Psoas muscle (tissue), 8 donors: ENCODE measurements at places on chromosomes 1 and 21. TPM values are rescaled to one million over a fixed set of nuclear protein-coding genes. Genes with fewer than 3 reads are reported as not detected.

DNA sequence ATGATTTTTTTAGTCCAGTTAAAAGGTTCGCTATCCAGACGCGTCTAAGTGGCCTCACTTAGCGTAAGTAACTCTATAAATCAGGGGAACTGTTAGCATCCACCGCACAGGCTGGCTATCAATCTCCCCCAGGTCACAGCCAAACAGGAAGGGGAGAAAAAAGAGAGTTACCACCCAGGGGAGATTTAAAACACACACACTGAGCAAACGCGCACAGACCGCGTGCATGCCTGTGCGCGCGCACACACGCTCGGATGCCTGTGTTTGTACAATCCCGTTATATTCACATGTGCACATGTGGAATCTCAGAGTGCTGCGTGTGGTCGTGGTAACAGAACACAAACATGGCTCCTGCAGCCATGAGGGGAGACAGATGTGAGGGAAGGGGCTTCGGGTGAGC, 125.4 kb downstream of the CASZ1 start:
- no peak for DNase-seq

DNA sequence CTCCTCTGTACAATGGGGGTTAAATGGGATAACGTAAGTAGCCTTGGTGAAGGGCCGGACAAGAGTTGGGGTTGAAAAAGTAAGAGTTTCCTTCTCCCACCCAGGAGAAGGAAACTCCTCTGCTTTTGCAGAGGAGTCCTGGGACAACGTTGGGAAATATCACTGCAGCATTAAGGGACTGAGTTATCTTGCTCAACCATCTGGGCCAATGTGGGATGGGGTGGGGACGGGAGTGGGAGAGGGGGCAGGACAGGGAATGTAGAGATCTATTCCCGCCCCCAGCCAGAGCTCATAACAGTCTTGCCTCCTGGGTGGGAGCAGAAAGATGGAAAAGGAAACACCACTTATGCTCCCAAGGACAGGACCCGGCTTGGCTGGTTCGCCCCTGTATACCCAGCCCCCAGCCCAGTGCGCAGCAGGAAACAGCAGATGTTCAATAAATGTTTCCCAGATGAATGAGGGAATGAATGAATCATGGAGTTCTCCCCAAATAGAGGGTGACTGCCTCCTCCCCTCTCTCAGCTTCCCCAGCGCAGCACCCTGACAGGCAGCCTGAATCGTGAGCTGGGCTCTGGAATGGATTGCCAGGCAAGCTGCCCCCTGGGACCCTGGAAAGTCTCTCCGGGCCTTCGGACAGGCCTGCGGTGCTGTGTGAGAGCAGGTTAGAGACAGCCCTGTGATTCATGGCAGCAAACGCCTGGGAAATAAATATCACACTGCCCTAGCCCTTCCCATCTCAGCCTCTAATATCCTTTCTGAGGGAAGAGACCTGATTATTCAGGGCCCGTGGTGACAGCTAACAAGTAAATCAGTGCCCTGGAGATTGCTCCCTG, 24.8 kb downstream of the FBXO2 start:
- no peak for DNase-seq

GRCh38 chr1:163231385-163231784, 28.7 kb upstream of the RGS5 start:
- no peak for DNase-seq

Gene SLC9C2
- polyA plus RNA-seq, result not detected

DNA sequence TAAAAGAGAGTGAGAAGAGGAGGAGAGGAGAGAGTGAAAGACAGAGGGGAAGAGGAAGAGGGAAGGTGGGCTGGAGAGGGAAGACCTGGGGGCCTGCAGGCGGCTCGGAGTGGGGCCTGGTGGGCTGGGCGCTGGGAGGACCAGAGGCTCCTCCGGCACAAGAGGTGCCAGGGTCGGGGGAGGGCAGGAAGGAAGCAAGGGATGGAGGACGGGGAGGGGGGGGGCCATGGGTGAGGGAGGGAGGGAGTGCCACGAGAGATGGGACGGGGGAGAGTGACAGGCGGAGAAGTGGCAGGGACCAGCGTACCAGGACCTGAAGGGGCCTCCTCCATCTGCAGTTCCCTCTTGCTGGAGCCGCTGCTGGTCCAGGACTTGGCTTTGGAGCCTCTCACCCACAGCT, 87.7 kb downstream of the CASZ1 start:
- no peak for DNase-seq

DNA sequence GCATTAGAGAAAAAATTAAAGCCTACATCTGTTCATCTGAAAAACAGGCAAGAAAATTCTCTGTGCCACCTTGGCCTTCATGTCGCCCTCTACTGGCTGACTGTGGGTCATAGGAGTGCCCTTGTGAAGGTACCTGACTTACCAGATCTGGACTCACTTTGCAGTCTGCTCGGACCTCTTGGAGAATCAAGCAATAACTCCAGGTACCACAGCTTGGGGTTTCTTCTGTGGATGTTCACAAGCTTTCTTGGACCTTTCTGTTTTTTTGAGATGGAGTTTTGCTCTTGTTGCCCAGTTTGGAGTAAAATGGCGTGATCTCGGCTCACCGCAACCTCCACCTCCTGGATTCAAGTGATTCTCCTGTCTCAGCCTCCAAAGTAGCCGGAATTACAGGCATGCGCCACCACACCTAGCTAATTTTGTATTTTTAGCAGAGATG, 2.4 kb upstream of the PRAMEF18 start:
- DNase-seq, result no peak

GRCh38 chr1:189121941-189122340, 1355.7 kb downstream of the BRINP3 start:
- no peak for DNase-seq

DNA sequence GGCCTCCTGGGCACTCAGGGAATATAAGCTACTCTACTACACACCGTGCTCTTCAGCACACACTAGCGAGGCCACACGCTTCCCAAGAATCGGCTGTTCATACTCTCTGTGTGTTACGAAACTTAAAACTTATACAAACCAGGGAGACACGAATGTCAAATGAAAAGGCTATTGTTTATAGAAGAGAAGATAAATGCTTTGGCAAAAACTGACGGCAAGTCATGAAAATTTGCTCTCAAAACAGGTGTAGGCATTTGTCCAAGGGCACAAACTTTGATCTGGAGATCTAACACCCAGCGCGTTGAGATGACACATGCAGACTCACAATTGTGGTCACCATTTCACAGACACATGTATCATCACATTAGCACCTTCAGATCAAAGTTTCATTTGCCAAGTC, 46.1 kb downstream of the USP48 start:
- DNase-seq, result no peak

- no peak for DNase-seq
These were observed 46.0 kb upstream of the PLA2G4A start for GRCh38 chr1:186782791-186783190.

DNA sequence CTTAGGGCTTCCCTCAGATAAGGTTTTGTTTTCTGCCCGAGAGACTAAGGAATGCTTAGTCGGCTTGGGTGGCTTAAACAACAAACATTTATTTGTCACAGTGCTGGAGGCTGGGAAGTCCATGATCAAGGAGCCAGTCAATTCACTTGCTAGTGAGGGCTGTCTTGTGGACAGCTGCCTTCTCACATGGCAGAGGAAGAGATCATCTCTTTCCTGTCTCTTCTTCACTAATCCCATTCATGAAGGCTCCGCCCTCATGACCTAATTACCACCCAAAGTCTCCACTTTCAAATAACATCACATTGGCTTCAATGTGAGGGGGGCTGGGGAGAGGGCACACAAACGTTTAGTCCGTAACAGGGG, 50.5 kb upstream of the IL12RB2 start:
- no peak for DNase-seq

- DNase-seq, result no peak
These were observed 4.5 kb downstream of the TMEM125 start for GRCh38 chr1:43274125-43274803.

- no peak for DNase-seq
These were observed 14.5 kb downstream of the AGRN start for GRCh38 chr1:1034439-1034781.

Gene ZNF648
- polyA plus RNA-seq, result not detected

GRCh38 chr1:243528459-243529121, 272.7 kb downstream of the SDCCAG8 start:
- no peak for DNase-seq

- DNase-seq, result no peak
These were observed 360.9 kb downstream of the RRAGC start for GRCh38 chr1:38498686-38499085.

DNA sequence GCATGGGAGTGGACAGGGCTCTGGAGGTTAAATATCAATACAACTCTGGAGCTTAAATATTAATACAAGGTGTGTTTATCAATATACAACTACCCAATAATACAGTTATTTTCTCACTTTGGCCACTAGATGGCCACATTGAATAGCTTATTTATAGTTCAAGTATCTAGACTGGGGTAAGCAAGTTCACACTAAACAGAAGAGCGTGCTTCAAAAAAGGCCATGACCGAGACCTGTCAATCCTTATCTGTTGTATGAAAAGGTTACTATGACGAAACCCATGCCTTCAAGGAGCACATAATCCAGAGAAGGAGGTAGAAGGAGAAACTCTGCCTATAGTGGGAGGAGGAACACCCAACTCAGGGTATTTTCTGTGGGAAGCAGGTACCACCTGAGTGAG, 29.1 kb downstream of the CHML start:
- no peak for DNase-seq

Gene TSPEAR
- polyA plus RNA-seq, result not detected

DNA sequence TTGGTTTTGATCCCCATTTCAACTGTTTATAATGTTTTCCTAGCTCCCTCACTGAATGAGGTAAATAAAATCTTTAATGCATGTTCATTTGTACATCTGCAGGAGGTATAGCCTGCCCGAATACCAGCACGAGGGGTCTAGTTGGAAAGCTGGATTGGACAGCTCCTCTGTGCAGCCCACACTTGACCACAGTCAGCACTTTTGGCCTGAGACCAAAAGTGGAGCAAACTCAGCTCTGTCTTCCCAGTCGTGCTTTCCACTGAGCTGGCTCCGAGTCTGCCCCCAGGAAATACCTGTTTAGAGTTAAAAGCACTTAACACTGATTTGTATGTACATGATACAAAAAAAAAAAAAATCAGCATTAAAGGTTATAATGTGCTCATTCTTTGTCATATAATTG, 224.4 kb downstream of the DSCAM start:
- DNase-seq, result no peak

GRCh38 chr1:5721634-5722215, 270.5 kb downstream of the NPHP4 start:
- DNase-seq, result no peak

- no peak for DNase-seq
These were observed 223.6 kb upstream of the JUN start for GRCh38 chr1:59007429-59007819.

DNA sequence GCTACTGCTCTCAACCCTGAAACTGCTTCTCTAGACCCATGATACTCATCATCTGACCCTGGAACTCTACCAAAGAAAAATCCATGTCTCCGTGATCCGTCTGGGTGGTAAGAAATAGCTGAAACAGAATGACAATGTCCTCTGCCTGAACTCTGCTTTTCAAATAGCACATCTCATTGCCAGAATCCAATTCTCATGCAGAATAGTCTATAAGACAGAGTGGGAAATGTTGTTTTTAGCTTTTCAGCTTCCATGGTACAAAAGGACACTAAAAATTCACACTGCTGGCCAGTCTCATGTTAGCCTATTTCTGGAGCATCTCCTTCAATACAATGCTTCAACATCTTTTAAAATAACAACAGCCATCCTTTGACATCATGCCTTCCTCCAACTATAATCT, 1355.8 kb upstream of the PRMT6 start:
- no peak for DNase-seq

Gene LORICRIN
- 0.06 TPM for polyA plus RNA-seq

Gene GPR161
- polyA plus RNA-seq, result 0.46 TPM

Gene AKR7A3
- 0.42 TPM for polyA plus RNA-seq

Gene CROCC
- 4.8 TPM for polyA plus RNA-seq

Gene FCGR2B
- 1.2 TPM for polyA plus RNA-seq

Gene PCNX2
- 0.21 TPM for polyA plus RNA-seq

- no peak for DNase-seq
These were observed 19.4 kb downstream of the AGRN start for GRCh38 chr1:1039145-1039910.

DNA sequence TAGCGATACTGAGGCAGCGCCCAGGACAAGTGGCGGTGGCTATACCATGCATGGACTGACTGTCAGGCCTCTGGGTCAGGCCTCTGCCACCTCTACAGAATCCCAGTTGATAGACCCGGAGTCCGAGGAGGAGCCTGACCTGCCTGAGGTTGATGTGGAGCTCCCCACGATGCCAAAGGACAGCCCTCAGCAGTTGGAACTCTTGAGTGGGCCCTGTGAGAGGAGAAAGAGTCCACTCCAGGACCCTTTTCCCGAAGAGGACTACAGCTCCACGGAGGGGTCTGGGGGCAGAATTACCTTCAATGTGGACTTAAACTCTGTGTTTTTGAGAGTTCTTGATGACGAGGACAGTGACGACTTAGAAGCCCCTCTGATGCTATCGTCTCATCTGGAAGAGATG, 3.2 kb upstream of the IL10RB start:
- DNase-seq, result no peak

DNA sequence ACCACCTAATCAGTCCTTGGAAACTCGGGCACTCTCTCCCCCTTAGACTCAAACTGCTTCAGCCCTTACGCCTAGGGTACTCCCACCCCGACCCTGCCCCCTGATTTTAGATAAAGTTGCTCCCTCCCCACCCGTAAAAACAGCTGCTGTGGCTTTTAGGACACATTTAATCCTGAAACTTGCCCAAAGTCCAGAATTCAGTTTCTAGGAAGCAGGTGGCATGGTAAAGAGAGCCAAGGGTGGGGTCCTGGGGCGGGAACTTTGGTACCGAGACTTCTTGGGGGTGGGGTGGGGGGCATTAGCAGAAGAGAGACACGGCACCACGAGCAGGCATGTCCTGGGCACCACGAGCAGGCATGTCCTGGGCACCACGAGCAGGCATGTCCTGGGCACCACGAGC, 52.4 kb downstream of the CASZ1 start:
- no peak for DNase-seq

DNA sequence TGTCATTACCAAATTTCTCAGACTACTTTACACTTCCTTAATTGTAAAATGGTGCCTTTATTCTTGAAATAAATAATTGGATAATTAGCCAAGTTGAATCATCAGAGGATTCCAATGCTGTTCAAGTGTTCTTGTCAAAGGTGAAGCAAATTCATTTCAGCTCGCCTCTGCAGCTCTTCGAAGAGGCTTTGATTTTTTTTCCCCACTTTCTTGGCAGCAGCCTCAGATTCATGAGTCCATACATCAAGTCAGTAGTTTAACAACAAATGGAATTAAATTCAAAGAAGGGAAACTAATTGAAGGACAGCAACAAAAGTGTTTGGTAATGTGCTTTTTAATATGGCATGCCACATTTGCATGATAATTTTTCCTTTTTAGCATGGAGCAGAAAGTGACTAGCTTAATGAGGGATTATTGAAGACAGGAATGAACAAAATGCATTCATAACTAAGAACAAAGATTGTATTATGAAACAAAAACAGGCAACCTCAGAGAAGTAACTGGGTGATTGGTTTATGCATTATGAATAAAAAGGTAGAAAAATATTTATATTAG, 239.0 kb downstream of the USH2A start:
- DNase-seq, result no peak

DNA sequence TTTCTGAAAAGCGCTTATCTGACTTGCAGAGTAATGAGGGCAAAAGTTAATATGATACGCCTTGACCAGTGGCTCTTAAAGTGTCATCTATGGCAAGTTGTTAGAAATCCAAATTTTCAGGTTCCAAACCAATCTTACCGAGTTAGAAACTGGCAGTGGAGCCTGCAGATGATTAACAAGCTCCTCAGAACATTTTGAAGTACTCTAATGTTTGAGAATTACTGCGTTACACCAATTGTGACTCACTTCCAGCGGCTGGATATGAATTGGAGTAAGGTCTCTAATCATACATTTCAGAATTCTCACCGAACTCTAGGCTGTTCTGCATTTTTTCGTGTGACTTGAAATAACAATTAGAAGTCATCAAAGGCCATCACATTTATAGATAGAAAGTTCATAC, 73.5 kb upstream of the TMPRSS15 start:
- DNase-seq, result no peak

Gene MXRA8
- 10.1 TPM for polyA plus RNA-seq
